Epithelial cell of prostate (primary cell): ENCODE measurements at places on chromosomes 1 and 21.

DNA sequence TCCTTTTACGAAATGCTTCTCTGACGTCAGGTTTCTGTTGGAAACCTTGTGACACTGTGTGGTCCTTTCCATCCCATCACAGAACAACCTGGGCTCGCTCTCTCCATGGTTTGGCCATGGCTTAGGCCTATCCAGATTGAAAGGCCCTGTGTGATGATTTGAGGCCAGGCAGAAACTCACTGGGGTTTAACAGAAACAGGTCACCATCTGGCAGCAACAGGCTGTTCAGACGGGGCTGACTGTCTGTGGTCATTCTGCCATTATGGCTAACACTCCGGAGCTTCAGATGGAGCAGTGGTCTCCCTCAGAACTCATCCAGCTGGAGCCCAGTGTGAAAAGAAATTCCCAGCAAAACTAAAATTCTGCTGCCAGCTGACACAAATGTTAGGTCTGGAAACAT is 9.3 kb downstream of the PLEKHM2 start:
- no peak for DNase-seq

- DNase-seq = no peak
Observed at GRCh38 chr1:162676750-162677149, 44.5 kb downstream of the DDR2 start.

DNA sequence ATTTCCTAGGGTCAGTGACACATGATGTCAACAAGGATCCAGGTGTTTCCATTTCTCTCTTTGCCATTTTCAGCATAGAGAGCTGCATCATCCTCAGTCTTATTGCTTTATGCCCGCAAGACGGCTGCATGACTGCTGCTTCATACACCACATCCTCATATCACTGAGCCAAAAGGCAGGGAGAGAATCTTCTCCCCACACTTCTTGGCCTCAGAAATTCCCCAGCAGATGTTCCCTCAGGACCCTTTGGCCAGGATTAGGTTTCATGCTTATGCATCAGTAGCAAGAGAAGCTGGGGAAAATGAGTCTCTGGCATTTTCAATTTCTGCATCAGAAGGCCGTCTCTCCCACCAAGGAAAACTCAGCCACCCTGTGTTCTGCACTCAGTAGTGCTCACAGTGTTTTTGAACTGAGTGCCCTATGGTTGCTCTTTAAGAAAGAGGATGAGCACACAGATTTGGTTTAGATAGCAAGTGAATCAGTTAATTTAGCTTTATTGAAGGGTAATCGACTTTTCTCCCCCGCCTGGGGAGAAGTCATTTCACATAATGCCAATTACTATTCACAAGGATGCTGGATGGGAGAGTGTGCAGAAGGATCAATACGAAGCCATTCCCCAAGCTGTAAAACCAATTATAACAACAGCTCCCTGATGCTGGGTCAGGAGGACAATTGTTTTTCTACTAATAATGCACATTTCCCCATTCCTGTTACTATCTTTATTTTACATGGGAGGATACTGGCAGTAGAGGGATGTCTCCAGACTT is 360.2 kb downstream of the HHIPL2 start:
- no peak for DNase-seq

GRCh38 chr1:54117815-54118563 is 34.8 kb downstream of the CDCP2 start:
- peak; percentile 48 for DNase-seq

DNA sequence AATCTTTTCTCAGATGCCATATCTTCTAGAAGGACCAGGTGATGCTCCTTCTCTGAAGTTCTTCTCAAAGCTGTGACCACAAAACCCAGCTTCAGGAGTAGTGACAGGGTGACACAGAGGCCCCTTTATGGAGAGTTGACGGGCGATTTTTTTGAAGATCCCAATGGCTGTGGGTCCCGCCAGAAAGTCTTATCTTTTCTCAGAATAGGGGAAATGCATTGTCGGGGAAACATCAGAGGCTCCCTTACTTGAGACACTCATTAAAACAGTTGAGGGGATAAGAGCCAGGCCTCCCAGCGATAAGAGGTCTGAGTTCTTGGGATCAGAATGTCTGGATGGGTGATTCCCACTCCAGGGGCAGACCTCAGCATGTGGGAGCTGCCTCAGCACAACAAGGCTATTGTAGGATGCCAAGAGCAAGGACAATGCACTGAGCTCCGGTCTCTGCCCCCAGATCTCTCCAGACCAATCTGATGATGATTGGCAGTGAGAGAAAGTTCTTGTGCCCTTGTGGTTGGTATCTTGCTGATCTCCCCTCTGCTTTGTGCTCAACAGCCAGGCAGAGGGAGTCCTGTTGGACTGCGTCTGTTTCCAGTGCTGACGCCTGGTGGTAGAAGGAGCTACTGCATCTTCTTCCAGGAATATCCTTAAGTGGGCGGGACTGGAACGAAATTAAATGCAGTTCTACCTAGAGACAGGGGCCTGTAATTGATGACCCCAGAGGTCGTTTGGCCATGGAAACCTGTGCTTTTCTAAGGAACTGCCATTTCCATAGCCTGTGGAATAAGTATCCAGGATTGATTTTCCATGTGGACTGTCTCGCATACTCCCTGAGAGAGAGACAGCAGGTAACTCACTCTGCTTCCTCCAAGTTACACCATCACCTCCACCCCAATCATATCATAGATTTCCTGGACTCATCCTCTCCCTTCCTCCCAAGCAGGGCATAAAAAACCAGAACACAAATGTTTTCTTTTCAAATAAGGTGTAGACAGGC is 6.8 kb upstream of the ACKR1 start:
- peak; percentile 6 for DNase-seq

DNA sequence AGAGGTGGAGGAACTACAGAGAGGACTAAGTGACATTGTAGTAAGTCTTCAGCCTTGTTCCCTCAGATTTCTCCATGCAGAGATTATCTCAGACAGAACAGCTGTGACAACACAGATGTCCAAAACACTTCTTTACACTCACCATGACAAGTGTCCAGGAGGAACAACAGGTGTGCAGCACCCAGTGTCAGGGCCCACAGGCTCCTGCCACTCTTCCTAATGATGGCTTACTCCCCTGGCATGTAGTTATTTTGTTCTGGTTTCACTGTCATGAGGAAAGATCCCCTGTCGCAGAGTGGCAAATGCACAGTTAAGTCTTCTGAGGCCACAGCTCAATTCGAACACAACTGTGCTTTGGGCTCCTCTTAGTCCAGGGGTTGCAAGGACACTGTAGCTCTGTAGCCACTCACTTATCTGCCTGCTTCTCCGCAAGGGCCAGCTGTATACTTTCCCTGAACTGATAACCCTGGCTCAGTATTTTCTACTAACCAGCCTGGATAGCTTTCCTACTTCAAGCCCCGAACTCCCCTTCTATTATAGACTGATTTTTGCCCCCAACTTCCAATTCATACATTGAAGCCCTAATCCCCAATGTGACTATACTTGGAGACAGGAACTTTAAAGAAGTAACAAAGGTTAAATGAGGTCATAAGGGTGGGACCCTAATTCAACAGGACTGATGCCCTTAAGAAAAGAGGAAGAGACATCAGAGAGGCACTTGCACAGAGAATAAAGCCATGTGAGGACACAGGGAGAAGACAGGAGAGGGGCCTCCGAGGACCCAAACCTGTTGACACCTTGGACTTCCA is 11.1 kb downstream of the PDZK1 start:
- no peak for DNase-seq

GRCh38 chr1:143691971-143692529 is 279.7 kb downstream of the FAM72C start:
- DNase-seq = no peak

DNA sequence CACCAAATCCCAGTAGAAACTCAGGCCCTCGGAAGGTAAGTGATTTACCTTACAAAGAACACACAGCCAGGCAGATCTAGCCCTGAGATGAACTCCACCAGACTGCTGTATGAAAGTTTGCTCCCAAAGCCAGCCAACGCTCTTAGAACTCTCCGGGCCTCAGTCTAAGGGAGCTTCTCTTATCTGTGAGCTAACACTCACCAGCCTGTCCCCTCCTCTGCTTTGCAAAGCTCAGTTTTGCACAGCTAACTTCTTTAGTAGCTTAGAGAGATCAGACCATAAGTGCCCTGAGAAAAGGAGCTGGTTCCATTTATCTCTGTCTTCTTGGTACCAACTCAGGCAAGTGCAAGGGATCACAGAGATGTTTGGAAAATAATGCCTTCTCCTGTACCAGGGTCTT is 195.8 kb upstream of the JUN start:
- DNase-seq = no peak

DNA sequence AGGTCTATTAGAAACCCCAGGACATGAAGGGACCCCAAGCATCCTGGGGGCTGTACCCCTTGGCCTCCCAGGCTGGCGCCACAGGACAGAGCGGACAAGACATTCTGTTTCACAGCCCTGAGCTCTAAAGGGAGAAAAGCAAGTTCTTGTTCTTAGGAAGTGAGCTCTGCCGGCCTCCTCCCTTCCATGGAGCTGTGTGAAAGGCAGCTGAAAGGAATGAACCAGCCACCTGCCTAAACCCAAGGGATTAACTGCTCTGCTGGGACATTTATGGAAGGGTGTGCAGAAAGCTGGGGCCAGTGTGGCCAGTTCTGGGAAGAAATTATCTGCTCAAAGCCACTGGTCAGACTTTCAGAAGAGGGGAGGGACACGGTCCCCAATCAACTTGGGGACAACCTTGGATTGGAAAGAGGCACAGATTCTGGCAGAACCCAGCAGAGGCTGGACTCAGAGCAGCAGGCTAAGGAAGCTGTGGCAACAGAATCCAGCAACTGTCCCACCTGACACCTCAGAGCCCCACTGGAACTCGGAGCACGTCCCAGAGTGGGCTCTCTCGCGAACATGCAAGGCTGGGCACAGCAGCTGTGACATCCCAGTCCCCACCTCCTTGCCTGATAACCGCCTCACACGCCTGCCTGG is 2.1 kb downstream of the KLHL21 start:
- DNase-seq = no peak

GRCh38 chr1:57142169-57142568 is 176.4 kb upstream of the C8B start:
- no peak for DNase-seq

GRCh38 chr21:32364387-32364786 is 28.4 kb downstream of the URB1 start:
- DNase-seq = no peak

GRCh38 chr1:98702976-98703375 is 41.5 kb downstream of the SNX7 start:
- DNase-seq = peak; percentile 5

DNA sequence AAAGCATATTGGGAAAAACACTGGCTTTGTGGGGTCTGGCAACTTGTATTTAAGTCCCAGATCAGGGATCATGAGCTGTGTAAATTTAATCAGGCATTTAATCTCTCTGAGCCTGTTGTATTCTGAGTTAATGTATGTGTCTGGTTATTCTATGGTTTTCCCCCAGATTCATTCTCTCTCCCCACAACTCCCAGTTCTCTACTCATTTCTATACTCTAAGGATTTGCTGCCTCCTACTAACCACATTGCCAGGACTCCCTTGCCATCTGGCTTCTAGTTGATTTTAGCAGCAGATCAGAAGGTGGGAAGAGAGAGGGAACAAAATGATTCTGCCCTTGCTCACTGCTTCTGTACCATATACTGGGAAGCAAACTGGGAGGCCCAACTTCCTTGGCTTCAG is 31.4 kb upstream of the S1PR1 start:
- DNase-seq = no peak

DNA sequence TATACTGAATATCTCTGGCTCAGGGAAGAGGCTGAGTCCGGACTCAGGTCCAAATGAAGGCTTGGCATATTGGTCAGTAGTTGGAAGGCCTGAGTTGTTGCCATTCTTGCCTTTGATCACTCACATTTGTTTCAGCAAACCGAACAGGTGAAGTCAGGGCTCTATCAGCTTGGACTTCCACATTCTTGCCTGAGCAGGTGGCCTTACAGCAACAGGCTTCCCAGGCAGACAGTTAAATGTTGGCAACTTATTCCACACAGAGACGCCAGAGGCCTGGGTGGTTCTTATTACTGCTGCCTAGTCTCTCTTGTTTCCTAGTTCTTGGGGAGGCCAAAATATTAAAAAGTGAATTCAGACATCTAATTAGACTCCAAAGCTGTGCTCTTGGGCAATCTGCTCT is 36.6 kb downstream of the XCL2 start:
- DNase-seq = no peak

DNA sequence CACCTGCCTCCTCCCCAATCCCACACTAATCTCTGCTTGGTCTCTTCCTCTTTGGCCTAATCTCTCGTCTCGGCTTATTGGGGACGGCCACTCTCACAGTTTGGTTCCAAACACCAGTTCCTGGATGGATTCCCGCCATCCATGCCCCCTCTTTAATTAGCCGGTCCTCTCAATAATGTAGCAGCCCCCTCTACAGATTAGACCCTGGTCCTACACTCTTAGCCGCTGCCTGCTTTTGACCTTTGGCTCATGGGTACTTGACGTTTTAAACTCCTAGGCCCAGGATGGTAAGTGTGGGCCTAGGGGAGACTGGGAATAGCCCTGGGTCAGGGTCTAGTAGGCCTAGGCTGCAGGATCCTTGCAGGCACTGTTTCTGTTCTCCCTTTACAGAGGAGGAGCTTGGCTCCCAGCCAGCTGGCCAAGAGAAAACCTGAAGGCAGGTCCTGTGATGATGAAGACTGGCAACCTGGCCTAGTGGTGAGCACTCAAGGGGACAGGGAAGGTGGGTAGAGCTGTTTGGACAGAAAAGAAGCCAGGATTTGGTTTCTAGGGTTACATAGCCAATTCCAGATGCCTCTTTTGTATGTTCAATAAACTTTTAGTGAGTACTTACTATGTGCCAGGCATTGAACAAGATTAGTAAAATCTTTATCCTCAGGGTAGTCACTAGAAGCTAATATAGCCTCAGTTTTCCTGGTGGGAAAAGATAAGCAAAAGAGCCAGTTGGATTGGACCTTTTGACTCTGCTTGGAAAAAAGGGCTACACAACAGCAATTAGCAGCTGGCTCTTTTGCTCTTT is 758 bp downstream of the RAD54L start:
- no peak for DNase-seq

DNA sequence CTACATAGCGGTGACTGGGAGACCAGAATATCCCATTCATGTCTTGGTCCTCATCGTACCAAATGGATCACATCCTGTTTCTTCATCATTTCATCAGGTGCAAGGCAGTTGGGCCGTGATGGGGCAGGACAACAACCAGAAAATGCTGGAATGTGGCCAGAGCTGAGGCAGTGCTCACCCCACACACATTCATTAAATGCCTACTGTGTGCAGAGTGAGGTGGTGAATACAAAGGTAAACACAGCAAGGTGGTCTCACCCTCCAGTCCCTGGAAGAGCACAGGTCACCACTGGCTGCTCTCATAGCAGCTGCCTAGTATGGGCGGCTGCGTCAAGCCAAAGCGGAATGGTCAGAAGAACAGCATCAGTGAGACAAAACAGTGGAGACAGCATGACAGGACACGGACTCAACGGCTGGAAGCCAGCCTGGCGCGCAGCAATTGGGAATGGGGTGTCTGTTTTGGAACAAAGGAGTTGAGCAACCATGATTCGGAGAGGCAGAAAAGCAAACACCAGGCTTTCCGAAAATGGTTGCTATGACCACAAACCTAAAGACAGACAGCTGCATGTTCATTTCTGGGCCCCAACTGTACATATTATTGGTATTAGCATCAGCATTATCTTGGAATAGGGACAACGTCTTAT is 5.6 kb upstream of the ADAMTSL4 start:
- no peak for DNase-seq

GRCh38 chr1:59177756-59178155 is 119.1 kb upstream of the FGGY start:
- DNase-seq = no peak
